Glutamatergic neuron (in vitro differentiated cells): ENCODE measurements at places on chromosomes 2 and 18. TPM values are rescaled to one million over a fixed set of nuclear protein-coding genes. Genes with fewer than 3 reads are reported as not detected.

DNA sequence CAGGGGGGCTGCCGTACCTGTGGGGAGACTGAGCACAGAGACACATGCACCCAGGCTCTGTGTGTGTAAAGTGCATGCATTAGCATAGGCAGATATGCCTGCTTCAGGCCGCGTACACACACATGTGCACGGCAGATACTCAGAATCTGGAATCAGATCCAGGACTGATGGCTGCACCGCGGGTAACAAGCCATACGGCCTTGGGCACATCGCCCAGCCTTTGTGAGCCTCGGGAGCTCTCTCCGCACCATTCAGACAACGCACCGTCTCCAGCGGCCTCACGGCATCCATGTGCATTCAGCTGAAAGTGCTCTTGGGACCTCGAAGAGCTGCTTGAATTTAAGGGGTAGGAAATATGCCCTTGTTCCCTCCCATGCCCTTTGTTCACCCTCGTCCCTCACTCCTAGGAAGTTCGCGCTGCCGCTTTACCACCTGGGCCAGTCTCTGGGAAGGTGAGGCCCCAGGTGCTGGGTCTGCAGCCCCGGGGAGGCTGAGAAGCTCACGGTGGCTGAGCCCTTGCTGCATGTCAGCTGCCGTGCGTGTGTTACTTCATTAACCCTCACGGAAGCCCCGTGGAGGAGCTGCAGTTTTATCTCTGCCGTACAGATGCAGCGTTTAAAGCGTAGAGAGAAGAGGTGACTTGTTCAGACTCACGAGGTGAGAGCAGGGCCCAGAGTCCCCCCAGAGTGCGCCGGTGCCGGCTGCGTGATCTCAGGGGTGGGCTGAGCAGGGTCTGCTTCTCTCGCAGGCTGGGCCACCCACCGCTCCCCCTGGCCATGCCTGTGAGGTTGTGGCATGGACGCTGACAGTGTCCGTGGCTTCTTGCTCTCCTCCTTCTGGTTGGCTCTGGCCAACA lies 377.7 kb upstream of the MYT1L start:
- H3K27me3 ChIP-seq = peaks cover 4% of the 10 kb centered on the region
- no peak for DNase-seq
- H3K4me3 ChIP-seq = no peak overlapping the region
- H3K27ac ChIP-seq = no peak overlapping the region
- peaks cover 16% of the 10 kb centered on the region for H3K4me1 ChIP-seq

GPAT2 gene
- total RNA-seq = 0.47 TPM

NXPH2 gene
- 0.83 TPM for total RNA-seq

HRH4 gene
- total RNA-seq = not detected

- no peak for DNase-seq
- H3K4me3 ChIP-seq = no peak overlapping the region
- peaks cover 4% of the 10 kb centered on the region for H3K36me3 ChIP-seq
- no peak overlapping the region for H3K27ac ChIP-seq
- H3K27me3 ChIP-seq = peaks cover 2% of the 10 kb centered on the region
Measured at GRCh38 chr2:104250635-104251034, 603.3 kb upstream of the POU3F3 start.

KCNF1 gene
- 7.7 TPM for total RNA-seq

DNA sequence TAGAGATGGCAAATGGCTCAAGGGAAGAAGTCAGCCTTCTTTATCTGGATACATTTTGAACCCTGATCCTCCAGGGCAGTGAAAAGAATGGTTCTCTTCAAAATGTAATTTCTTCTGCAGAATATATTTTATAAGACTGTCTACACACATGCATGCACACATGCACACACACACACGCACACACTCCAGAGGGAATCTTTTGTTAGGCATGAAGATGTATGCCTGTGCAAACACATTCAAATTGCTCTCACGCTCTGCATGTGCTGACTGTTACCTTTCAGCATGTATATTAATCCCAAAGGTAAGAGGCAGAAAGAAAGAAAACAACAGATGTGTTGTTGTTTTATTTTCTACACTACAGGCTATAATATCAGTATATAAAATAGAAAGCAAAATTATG lies 43.2 kb downstream of the SLC5A7 start:
- no peak for DNase-seq
- H3K4me1 ChIP-seq = no peaks in the 10 kb centered on the region
- H3K36me3 ChIP-seq = no peaks in the 10 kb centered on the region
- no peak overlapping the region for H3K4me3 ChIP-seq

TUBA3E gene
- total RNA-seq = not detected

ANKRD29 gene
- total RNA-seq = not detected

DNA sequence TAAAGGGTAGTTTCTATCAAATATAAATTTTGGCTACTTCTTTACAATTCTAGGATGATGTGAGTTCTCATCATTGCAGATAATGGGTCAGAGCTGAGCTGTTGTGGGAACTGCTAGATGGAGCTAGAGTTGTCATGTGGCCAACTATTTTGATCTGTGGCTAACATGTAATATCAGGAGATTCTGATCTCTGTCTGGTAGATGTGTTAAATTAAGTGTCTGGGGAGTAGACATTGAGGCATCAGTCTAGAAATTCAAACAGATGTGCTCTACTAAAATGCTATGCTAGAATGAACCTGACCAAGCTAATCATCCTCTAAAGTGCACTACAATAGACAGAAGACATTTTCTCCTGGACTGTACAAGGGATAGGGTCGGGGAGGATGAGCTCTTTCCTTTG lies 30.3 kb upstream of the DARS1 start:
- H3K4me1 ChIP-seq = peaks cover 13% of the 10 kb centered on the region
- H3K27me3 ChIP-seq = peaks cover 2% of the 10 kb centered on the region
- no peaks in the 10 kb centered on the region for H3K36me3 ChIP-seq
- no peak for DNase-seq

IL1RL1 gene
- not detected for total RNA-seq

DNA sequence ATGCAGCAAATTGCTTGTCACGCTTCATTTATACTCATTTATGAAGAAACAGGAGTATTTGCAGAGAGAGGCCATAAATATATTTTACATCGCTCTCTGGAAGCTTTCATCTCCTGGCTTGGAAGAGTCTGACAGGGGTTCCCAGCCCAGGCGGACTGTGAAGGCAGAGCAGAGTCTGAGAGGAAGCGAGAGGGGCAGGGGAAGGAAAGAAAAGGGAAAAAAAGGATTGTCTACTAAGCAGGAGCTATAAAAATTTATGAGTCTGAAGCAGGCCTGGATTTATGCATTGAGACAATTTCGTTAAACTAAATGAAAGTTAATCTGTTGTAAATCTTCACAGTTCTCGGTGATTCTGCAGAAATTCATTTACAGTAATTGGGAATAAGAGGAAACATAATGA lies 143.9 kb upstream of the GYPC start:
- no peak for DNase-seq
- no peaks in the 10 kb centered on the region for H3K27me3 ChIP-seq
- no peaks in the 10 kb centered on the region for H3K36me3 ChIP-seq
- no peak overlapping the region for H3K4me3 ChIP-seq

TMEM127 gene
- 32.5 TPM for total RNA-seq

- H3K4me3 ChIP-seq = no peak overlapping the region
- H3K36me3 ChIP-seq = no peaks in the 10 kb centered on the region
- H3K4me1 ChIP-seq = peaks cover 11% of the 10 kb centered on the region
- peaks cover 2% of the 10 kb centered on the region for H3K27me3 ChIP-seq
- H3K27ac ChIP-seq = peak overlapping the region; percentile 57
Measured at GRCh38 chr2:7745369-7745768, 828.2 kb downstream of the RNF144A start.

DNA sequence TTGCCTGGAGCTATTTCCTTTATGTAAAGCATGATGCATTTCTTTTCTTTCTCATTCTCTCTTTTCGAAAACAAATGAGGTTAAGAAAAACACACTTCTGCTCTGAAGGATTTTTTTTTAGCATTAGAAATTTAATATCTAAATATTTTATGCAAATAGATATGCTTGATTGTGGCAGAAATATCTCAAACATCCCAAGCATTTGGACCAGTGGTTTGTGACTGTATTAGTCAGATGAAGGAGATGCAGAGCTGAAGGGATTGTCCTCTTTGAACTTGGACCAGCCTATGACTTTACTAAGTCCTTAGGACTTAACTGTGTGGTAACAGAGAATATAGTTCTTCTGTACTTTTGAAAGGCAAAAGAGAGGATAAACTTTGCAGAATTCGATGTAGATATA lies 335.9 kb upstream of the NT5C1B start:
- H3K4me1 ChIP-seq = no peaks in the 10 kb centered on the region
- H3K4me3 ChIP-seq = no peak overlapping the region
- peaks cover 4% of the 10 kb centered on the region for H3K36me3 ChIP-seq
- DNase-seq = no peak
- no peak overlapping the region for H3K27ac ChIP-seq
- H3K27me3 ChIP-seq = no peaks in the 10 kb centered on the region

ANKRD62 gene
- 0.17 TPM for total RNA-seq

NRP2 gene
- 89.0 TPM for total RNA-seq

HOXD10 gene
- total RNA-seq = not detected

GRCh38 chr2:38077431-38077769 lies 1.4 kb upstream of the CYP1B1 start:
- no peaks in the 10 kb centered on the region for H3K36me3 ChIP-seq
- H3K4me1 ChIP-seq = peaks cover 8% of the 10 kb centered on the region
- H3K27ac ChIP-seq = no peak overlapping the region
- H3K27me3 ChIP-seq = peaks cover 19% of the 10 kb centered on the region
- H3K4me3 ChIP-seq = peak overlapping the region; percentile 79
